K562 (cell line): ENCODE measurements at places on chromosomes 1 and 21. TPM values are rescaled to one million over a fixed set of nuclear protein-coding genes. Genes with fewer than 3 reads are reported as not detected.
A peak's percentile ranks its signal among the peaks of the same experiment; 100 is the strongest.

- DNase-seq: peak; percentile 39
Measured at GRCh38 chr1:168135921-168136708, 615 bp downstream of the GPR161 start.

DNA sequence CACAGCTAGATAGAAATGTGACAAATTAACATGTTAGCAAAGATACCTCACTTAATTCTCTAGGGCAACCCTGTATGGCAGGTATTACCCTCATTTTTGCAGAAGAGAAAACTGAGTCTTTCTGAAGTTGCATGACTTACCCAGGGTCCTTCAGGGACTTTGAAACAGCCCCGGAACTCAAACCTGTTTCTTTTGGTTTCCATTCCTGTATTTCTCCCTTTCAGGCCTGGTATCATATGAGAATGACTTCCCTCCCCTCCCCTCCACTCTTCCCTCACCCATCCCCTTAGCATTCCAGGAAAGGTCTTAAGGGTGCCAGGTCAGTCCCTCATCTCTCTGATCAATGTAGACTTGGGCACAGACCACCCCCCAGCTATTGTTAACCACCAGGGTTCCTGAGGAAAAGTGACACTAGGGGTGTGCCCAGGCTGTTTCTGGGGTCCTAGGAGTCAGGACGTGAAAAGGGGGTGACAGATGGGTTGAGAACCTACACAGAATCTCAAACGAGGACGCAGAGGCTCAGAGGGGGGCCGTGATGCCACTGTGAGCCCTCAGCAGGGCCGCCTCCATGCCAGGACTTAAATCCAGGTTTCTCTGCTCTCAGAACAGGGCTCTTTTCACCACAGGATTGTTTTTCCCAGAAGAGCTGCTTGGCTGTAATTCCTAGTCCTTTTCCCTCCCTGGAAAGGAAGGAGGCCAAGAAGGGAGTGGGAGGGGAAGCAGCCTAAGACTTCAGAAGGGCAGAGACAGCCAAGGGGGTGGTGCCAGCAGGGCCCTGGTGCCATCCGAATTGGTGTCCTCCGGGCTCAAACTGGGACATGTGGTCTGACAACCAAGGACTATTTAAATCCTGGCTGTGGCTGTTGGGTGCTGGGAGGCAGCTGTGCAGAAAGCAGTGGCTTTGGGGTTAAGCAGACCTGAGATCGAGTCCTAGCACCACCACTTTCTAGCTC, 2.1 kb upstream of the WASF2 start:
- DNase-seq: no peak

GRCh38 chr1:228493141-228494043, 6.2 kb downstream of the RNF187 start:
- no peak for DNase-seq

DNA sequence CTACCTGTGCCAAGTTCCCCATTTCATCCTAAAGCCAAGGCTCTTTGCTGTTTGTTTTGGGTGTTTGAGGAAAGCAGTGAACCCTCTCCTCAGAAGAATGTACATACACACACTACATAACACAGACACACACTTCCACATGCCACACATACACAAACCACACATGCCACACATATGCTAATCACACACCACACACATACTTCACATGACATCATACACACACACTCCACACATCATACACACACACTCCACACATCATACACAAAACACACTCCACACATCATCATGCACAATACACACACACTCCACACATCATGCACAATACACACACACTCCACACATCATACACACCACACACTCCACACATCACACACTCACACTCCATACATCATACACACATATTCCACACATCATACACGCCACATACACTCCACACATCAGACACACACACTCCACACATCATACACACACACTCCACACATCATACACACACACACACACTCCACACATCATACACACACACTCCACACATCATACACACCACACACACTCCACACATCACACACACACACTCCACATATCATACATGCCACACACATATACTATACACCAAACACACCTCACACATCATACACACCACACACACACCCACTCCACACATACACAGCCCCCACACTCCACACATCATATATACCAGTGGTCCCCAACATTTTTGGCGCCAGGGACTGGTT, 22.7 kb upstream of the ZNF436 start:
- DNase-seq: no peak

DNA sequence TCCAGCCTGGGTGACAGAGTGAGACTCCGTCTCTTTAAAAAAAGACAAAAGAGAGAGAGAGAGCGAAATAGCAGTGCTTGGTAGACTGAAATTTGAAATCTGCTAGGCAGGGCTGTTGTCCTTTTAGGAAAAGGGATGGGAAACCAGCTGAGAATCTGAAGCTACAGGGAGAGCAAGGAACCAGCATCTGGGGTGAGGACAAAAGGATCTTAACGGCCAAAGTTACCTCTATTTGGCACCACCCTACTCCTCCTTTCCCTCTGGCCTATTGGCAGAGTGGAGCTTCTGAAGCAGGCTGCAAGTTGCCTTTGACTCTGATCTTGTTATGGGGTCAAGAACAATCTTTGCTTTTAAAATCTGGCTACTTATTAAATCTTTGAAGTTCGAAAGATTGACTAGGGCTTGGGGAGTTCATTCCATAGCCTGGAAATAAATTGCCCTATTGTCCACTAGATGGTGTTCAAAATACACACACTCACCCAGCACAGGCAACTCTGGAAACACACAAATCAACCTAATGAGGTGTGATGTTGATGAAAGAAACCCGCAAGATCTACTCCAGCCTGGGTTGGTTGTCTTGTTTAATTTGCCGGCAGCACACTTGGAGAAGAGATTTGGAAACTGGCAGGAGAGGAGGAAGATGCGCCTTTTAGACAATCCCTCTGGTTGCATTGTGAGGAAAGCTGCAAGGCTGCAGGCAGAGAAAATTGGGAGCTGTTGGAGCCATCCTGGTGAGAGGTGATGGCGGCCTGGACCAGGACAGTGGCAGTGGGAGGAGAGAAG, 16.5 kb upstream of the PARP1 start:
- DNase-seq: no peak

DNA sequence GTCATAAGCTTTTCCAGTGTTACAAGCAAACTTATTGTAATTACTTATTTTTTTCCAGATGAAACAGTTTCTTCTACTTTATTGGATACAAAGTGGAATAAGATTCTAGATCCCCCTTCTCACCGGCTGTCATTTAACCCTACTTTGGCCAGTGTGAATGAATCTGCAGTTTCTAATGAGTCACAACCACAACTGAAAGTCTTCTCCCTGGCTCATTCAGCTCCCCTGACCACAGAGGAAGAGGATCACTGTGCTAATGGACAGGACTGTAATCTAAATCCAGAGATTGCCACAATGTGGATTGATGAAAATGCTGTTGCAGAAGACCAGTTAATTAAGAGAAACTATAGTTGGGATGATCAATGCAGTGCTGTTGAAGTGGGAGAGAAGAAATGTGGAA, 95.5 kb downstream of the ZFYVE9 start:
- DNase-seq: peak; percentile 23

- no peak for DNase-seq
Measured at GRCh38 chr1:200526709-200527612, 93.6 kb downstream of the KIF14 start.

- no peak for DNase-seq
Measured at GRCh38 chr1:83769594-83770318, 229.2 kb downstream of the TTLL7 start.

- no peak for DNase-seq
Measured at GRCh38 chr21:17690078-17690494, 77.4 kb upstream of the BTG3 start.

DNA sequence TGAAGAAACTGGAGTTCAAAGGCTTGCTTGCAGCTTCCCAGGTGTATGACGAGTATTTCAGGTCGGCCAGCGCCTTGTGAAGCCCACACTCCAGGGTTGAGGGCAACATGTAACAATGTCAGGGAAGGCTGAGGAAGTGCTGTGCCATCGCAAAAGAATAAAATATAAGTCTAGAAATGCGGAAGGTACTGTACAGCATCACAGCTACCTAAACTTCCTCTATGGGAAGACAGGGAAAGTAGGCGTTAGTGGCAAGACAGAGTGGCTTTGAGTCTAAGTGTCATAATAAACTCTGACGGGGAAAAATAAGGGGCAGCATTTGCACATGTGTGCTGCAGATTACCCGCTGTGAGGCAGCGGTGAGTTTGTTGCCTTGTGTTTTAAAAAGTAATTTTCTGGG, 28.9 kb downstream of the DOP1B start:
- DNase-seq: no peak

GRCh38 chr1:183962903-183963302, 74.6 kb downstream of the COLGALT2 start:
- no peak for DNase-seq

- no peak for DNase-seq
Measured at GRCh38 chr1:164470996-164471395, 88.0 kb upstream of the PBX1 start.

GRCh38 chr1:56199061-56199460, 380.3 kb downstream of the PLPP3 start:
- DNase-seq: no peak

DNA sequence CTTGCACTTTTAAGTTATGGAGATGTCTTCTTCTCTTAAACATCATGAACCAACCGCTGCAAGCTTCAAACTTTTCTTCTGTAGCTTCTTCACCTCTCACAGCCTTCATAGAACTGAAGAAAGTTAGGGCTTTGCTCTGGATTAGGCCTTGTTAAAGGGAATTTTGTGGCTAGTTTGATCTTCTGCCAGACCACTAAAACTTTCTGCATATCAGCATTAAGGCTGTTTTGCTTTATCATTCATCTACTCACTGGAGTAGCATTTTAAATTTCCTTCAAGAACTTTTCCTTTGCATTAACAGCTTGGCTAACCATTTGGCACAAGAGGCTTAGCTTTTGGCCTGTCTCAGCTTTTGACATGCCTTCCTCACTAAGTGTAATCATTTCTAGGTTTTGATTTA, 43.0 kb upstream of the RGL1 start:
- no peak for DNase-seq

DNA sequence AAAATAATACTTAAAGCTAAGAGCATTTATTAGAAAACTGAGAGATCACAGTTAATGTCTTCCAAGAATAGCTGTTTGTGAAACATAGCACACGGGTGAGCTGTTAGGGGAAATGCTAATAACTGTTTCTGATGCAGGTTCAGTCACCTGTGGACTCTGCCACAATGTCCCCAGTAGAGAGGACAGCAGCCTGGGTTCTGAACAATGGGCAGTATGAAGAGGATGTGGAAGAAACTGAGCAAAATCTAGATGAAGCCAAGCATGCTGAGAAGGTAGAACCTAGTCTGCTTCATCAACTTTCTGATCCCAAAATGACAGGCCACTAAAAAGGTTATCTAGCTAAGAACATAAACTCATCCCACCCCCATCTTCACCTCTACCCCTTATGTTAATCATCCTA, 32.6 kb downstream of the CLEC20A start:
- no peak for DNase-seq

DNA sequence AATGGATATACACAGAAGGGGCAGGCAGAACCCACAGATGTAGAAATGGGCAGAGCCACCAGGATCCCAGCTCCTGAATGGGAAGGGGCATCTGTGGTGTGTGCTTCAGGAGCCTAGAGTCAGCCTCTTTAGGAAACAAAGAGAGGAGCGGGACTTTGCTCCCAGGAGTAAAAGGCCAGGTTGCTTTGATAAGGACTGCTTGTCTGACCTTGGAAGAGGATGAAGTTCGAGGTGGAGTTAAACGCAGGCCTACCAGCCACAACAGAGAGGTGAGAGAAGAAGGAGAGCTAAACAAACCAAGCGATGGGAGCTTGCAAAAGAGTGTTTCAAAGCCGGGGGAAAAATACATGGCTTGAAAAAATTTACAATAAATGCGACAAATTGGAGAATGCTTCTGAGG, 49.9 kb upstream of the TMPRSS2 start:
- DNase-seq: no peak

- DNase-seq: no peak
Measured at GRCh38 chr1:37137014-37137413, 102.7 kb upstream of the GRIK3 start.

DNA sequence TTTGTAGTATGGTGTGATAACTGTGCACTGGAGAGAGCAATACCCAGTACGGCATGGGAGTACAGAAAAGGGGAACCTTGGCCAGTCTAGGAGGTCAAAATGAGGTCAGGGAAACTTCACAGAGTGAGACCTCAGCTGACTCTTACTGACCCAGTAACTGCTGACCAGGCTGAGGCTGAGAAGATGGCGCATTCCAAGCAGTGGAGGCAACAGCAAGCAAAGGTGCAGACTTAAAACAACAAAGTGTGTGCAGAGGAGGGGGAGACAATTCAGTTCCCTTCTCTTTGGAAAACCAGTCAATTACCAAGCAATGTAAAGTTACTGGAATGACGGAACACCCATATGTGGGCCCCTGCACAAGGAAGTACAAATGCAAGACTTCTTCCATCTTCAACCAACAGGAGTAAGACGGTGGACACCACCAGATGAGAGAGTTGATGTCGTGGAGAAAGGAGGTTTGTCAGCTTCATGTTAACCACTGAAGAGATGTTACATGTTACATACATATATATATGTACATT, 54.6 kb upstream of the PRDX6 start:
- no peak for DNase-seq

GRCh38 chr1:10286244-10286643, 75.9 kb downstream of the KIF1B start:
- DNase-seq: no peak

- DNase-seq: no peak
Measured at GRCh38 chr1:40823345-40823744, 38.8 kb downstream of the CITED4 start.

DNA sequence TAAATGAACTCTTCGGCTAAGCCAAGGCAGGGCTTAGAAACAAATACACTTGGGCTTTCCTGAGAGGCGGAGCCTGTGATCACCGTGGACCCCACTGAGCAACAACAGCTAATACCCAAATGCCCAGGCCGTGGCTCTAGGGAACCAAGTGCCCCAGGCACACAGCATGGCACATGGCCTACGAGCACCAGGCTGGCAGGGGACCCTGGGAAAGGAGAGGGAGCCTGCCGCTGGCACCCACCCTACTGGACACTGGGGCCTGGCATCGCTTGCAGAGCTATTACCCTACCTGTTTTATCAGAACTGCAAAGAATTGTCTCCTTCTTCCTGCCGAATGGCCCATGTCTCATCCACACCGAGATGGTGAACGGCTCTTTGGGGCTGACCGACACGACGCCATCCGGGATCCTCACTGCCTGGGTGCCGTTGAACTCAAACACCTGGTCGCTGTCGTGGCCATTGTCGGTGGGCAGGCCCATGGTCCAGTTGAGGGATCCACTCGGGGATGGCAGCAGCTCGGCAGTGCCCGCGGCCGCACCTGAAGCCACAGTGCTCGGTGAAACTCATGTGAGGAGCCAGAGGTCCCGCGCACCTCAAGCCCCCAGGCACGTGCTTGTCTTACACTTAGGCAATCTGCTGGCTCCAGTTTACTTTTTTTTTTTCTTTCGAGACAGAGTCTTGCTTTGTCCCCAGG, 79.5 kb downstream of the CLSTN1 start:
- no peak for DNase-seq

- no peak for DNase-seq
Measured at GRCh38 chr21:33811167-33812010, 104.2 kb downstream of the ATP5PO start.

Gene CD1E
- not detected in 2 replicates for polyA plus RNA-seq

Gene CD5L
- polyA plus RNA-seq: not detected in 2 replicates

Gene CACHD1
- polyA plus RNA-seq: not detected in 2 replicates

Gene IER5
- polyA plus RNA-seq: 25.0 and 25.7 TPM in 2 replicates

Gene C4BPA
- polyA plus RNA-seq: not detected in 2 replicates

Gene LRRC3
- polyA plus RNA-seq: 0.03 TPM in 1 of 2 replicates, not detected in the other

Gene TRAF3IP3
- polyA plus RNA-seq: 0.29 and 0.57 TPM in 2 replicates

Gene TFF3
- not detected in 2 replicates for polyA plus RNA-seq

Gene LCE1A
- polyA plus RNA-seq: not detected in 2 replicates
